ENCODE measurements at places on chromosomes 4 and X.

DNA sequence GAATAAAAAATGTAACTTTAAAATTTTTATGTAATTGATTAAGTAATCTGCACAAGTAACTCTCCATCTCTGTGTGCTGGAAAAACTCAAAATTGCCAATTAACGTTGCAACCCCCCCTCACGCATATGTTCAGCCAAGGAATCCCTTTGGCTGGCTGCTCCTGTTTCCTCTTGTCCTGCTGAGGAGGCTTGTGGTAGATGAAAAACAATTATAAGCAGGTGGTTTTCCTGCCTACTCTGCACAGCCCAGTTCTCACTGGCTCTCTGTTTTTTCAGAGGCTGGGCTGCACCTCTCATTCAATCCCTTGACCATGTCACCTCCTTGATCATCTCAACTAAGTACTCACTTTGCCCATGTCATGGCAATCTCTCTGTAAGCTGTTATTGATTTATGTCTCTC, 1068.4 kb downstream of the ARAP2 start:
- DNase-seq = no peak

DNA sequence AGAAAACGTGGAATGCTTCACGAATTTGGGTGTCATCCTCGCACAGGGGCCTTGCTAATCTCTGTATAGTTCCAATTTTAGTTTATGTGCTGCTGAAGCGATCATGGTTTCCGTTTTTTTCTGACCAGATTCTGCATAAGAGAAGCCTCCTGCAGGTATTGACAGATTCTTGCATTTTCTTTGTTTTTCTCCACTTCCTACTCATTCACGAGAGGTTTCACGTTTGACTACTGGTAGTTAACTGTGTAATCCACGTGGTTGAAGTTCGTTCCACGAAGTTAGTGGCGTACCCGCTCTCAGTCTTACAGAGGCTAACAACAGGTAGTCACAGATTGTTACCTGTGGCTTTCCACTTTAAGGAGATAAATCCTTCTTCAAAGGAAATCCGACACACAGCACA, 12.1 kb upstream of the TRIML2 start:
- DNase-seq = no peak

GRCh38 chrX:134782796-134783195, 124.5 kb upstream of the PLAC1 start:
- peak; percentile 51 for DNase-seq

DNA sequence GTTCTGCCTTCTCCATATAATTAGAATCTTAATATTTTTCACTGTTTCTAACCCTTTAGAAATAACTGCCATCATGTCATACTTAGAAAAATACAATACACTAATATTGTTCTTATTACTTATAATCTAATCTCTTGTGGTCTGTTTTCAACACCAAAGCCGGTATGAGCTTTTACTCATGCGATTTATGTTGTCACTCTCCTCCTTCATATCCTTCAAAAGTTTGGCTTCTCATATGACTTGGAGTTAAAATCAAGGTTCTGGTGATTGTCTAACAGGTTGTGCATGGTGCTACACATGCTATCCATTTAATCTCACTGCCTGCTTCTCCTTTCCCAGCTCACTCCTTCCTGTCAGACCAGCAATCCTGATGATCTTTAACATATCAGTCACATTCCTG, 1392.9 kb downstream of the ARAP2 start:
- no peak for DNase-seq

DNA sequence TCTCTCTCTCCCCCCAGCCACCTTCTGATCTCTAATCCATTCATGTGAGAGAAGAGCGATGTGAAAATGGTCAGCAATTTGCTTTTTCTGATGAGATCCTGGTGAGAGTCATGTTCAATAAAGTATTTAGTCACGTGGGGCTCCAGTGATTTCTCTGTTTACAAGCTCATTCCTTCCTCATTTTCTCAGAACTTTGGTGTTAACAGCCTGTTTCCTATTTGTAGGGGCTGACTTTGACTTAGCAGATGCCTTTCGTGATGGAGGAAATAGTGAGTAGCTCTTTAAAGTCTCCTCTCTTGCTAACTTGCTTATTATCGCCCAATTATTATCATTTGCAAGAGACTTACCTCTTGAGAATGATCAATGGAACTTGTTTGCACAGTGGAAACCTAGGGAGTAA, 72.6 kb upstream of the CD99 start:
- DNase-seq = no peak

DNA sequence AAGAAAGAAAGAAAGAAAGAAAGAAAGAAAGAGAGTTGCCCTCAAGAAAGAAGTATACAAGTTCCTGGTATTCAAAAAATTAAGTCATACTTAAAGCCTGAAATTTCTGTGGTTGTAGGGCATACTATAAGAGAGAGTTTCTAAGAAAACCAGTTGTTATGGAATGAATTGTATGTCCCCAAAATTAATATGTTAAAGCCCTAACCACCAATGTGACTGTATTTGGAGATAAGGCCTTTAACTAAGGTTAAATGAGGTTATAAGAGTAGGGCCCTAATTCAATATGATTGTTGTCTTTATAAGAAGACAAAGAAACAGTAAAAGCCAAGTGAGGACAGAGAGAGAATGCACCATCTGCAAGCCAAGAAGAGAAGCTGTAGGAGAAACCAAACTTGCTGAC, 521.1 kb downstream of the CCSER1 start:
- no peak for DNase-seq

DNA sequence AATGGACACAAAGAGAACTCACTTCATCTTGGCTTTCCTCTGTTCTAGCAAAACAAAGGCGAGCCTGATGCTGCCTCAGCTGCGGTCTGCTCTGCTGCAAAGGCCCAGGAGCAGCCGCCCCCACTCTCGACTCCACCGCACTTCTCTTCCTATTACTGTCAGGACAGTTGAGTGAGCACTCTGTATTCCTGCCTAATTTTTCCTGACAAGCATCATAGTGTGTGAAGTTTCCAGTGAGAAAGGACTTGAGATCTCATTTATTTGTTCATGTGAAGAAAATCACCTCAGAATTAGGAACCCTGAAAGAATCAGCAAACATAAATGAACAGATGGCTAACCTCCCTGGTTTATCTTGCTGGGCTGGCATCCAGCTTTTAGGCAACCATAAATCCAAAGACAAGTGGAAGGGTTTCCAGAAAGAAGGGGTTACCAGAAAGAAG, 15.6 kb downstream of the SCARB2 start:
- DNase-seq = peak; percentile 32

DNA sequence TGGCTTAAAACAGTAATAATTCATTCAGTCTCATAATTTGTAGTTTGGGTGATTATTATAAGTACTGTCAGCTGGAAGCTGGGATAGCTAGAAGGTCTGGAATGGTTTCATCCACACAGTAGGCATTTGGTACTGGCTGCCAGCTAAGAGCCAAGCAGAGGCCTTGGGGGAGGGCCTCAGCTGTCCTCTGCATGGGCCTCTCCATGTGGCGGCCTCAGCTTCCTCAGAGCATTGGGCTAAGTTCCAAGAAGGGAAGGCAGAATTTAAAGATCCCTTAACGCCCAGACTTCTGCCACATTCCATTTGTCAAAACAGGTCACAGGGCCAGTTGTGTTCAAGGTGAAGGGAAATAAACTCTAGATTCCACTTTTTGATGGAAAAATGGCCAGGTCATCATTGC, 93.3 kb downstream of the NEUROG2 start:
- DNase-seq = no peak

- DNase-seq = no peak
Observed at GRCh38 chrX:13226214-13226613, 93.6 kb downstream of the ATXN3L start.

DNA sequence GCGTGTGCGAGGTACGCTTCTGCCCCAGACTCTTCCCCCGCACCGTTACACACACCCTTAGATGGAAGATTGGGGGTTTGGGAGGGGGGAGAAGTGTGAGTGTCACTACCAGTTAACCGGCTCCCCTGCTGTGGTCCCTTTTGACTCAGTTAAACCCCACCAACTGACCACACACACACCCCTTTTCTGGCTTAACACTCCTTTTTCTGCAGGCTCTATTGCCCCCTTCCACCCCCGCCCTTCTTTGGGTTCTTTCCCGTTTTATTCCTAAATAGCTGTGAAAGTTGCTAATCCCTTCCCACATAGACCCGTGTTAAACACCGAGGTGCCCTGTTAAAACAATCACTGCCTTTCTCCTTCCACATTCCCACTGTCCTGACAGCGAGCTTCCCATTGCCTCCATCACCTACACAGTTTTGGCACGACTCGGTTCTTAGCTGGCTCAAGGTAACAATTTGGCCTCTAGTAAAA, 3.7 kb upstream of the NR3C2 start:
- no peak for DNase-seq

DNA sequence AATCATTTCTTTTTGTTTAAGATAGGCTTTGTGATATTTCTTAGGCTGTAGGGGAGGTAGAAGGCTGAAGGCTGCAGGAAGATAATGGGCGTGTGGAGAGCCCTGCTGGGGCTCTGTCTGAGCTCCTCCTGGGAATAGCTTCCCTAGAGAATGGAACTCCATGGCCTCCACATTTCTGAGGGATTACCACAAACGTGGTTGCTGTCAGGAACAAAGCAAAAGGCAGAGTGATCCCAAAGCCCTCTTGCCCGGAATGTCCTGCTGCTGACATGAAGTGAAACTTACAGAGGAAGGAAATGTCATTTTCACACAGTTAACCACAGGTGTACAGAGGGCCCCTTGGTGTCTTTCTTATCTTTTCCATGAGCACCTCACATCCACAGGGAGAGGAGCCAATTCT, 89.3 kb downstream of the DDIT4L start:
- DNase-seq = no peak

GRCh38 chr4:56699537-56700105, 18.5 kb upstream of the HOPX start:
- no peak for DNase-seq

GRCh38 chrX:77776659-77777058, 9.4 kb downstream of the ATRX start:
- DNase-seq = no peak

DNA sequence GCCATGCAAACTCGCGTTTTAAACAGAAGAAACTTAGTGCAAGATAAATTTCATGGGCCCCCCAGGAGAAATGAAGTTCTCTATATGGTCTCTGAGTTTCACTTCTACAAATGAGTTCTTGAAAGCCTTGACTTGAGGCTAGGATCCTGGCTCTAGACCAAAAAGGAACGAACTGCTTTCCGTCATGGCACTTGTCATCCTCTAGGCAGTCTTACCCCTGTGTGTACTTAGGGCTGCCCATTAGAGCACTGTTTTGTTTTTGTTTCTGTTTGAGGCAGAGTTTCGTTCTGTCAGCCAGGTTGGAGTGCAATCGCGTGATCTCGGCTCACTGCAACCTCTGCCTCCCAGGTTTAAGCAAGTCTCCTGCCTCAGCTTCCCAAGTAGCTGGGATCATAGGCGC, 29.0 kb downstream of the RNF4 start:
- DNase-seq = no peak

DNA sequence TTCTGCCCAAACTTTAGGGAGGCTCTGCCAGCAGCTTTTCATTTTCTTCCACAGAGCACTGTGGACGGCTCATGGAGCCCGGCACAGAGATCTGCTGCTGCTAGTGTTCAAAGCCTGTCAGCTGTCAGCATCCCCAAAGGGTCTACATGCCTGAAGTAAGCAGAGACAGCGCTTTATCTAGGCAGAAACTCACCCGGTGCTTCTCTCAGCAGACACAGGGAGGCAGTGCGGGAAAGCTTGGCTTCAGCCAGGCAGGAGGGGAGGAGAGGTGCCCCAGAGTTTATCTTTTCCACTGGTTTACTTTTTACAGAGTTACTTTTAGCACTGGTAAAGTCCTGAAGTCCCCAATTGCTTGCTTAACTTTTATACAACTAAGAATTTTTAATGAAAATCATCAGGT, 339.3 kb downstream of the NKX6-1 start:
- DNase-seq = no peak

GRCh38 chrX:45762699-45763647, 562.3 kb upstream of the DIPK2B start:
- DNase-seq = no peak

DNA sequence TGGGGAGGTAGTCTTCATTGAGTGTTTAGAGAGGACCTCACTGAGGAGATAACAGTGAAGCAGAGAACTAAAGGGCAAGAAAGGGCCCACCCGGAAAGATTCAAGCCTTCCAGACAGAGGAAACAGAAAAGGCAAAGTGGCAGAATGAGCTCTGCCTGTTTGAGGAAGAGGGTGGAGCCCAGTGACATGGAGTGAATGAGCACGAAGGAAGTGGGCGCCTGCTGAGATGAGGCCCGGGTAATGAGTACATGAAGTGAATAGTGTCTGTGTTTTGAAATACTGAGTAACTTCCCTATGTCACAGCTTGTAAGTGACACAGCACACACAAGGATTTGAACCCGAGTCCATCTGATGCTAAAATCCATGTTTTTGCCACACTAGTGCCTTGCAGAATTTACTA, 32.5 kb upstream of the TLR2 start:
- DNase-seq = no peak

DNA sequence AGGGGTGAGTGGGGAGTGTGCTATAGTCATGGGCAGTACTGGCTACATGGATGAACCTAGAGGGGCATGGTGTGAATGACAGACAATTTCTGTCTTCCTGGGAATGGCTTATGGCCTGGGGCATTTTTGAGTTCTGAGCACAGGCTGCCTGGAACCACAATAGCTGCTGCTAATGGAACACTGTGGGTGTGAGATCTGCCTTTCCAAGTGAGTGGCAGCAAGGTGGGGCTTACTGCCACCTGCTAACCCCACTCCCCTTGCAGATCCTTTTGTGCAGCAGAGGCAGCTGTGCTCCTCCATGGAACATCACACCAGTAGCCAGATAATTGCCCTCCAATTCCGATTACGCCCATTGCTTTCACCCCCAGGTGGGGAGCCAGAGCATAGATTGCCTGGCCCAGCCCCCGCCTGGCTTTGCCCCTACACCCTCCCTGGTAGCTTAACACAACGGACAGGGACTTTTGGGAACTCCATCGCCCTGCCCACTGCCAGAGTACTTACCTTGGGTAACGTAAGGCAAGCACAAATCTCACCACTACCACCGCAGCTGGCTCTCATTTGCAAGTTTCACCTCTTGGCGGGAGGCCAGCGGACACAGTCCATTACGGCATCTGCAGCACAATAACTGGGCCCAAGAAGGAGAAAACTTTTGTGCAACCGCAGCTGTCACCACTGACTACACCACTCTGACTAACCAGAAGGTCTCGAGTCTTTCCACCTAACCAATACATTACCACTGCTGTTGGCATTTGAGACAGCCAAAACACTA, 421.2 kb upstream of the NWD2 start:
- no peak for DNase-seq

DNA sequence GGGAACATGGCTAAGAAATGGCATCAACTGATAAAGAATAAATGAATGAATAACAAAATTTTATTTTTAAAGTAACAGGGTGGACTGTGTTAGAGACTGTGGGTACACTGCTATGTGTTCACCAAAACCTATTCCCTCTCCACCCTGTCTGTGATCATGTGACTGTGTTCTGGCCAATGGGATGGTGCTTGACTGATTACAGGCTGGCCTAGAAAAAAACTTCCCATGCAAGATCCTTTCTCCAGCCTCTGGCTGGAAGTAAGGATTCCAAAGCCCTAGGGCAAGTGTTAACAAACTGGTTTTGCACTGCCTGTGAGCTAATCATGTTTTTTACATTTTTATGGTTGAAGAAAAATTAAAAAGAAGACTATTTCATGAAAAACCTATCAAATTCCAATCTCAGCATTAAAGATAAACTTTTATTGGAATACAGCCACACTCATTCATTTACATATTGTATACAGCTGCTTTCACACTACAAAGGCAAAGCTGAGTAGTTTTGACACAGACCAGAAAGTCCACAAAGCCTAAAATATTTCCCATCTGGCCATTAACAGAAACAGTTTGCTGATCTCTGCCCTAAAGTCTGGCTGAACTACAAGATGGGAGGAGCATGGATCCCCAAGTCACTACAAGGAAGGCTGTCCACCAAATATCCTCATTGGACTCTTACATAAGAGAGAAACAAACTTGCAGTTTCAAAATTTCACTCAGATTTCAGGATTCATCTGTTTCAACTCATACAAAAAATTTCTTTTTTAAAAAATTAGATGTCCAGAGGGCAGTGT, 133.2 kb downstream of the ARHGAP6 start:
- no peak for DNase-seq

All from NCI-H2227 treated with DMSO at 0.1 percent for 48 hours (cell line).